ENCODE measurements at places on chromosomes 1 and 21. TPM values are rescaled to one million over a fixed set of nuclear protein-coding genes. Genes with fewer than 3 reads are reported as not detected.

The PPIAL4G gene
- not detected for polyA plus RNA-seq

The CBR3 gene
- 3.2 TPM for polyA plus RNA-seq

GRCh38 chr1:41427916-41428737, 56.4 kb downstream of the EDN2 start:
- no peak for DNase-seq

DNA sequence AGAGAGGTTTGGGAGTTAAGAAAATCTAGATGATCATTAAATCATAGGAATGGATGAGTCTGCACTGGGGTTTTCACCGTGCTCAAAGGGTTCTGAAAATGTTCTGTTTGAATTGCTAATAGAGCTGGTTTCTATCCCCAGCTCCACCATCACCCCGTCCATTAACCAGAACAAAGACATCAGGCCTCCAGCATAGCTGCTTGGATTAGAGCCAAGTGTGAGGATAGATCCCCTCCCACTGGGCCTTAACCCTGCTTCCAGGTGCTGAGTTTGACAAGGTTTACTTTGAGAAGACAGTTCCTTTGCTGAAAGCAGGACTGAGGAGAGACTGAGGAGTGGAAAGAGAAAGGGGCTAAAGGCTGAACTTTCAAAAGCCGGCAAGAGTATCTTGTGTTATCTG, 48.3 kb downstream of the MPZL1 start:
- no peak for DNase-seq
